ENCODE measurements at places on chromosomes 6 and 20.

- no peak for DNase-seq
Observed at GRCh38 chr6:149236589-149236988, 80.9 kb upstream of the TAB2 start.

DNA sequence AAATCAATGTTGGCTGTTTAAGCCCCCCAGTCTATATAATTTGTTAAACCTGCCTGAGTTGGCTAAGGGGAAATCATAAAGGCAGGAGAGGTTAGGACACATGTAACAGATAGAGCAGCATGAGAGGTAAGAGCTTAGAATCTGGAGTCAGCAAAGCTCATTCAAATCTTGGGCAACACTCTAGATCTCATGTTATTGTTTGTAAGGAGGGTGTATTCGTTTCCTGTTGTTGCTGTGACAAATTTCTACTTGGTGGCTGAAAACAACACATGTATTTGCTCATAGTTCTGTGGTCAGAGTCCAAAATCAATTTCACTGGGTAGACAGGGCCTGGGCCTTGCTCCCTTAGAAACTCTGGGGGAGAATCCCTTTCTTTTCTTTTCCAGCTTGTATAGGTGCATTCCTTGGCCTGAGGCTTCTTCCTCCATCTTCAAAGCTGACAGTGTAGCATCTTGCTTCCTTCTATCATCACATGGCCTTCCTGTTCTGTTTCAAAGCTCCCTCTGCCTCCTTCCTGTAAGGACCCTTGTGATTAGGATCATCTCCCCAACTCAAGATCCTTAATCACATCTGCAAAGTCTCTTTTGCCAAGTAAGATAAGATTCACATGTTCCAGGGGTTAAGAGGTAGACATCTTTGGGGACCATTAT is 4.4 kb downstream of the LY86 start:
- DNase-seq = no peak

GRCh38 chr6:137095093-137095492 is 50.3 kb upstream of the IL20RA start:
- no peak for DNase-seq

DNA sequence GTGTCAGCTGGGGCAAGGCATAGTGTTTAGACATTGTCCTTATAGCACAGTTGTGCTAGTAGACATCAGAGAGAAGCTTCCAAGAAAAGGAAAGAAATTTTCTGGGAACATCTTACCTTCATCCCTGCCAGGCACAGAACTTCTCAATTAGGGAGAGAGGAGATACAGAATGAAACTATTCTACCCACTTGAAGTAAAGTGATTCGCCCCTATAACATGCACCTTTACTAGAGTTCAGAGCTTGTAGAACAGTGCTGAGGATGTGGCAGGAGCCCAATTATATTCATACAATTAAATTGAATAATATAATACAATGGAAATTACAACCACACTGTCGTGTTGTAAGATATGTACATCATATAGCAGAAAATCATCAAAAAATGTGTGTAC is 1063.9 kb upstream of the CITED2 start:
- no peak for DNase-seq

DNA sequence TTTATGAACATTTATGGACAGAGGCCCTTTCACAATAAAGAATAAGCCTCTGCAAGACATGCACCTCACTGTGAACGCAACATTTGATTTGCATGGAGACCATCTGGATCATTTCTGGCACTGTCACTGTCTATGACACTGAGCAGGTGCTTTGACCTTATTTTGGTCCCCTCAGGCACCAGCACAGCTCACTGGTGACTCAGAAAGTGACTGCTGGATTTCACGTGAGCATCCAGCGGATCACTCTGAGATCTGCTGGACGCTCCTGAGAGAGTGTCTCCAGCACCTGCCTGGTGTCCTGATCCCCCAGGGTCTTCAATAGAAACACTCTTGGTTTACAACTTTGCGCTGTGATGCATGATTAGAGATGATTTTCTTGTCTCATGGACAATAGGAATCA is 375.7 kb downstream of the TENT5A start:
- no peak for DNase-seq

- DNase-seq = no peak
Observed at GRCh38 chr6:83844170-83844569, 9.0 kb upstream of the RIPPLY2 start.

- no peak for DNase-seq
Observed at GRCh38 chr20:10374036-10374435, 60.0 kb downstream of the MKKS start.
